ENCODE measurements at places on chromosomes 12 and 14.

DNA sequence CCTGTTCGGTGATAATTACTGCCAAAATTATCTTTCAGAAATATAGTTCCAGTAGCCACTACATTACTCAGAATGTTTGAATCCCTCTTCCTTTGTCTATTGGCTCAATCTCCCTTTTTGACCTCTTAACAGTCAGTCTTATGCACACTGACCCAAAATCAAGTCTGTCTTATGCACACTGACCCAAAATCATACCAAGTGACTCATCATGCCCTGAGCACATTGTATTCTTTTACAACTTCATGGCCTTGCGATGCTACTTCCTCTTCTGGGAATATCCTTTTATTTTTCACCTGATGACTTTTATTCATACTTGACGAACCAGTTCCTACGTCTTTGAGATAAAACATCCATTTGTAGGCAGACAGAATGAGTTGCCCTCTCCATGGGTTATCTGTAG lies 182.3 kb downstream of the NPAS3 start:
- no peak for DNase-seq

DNA sequence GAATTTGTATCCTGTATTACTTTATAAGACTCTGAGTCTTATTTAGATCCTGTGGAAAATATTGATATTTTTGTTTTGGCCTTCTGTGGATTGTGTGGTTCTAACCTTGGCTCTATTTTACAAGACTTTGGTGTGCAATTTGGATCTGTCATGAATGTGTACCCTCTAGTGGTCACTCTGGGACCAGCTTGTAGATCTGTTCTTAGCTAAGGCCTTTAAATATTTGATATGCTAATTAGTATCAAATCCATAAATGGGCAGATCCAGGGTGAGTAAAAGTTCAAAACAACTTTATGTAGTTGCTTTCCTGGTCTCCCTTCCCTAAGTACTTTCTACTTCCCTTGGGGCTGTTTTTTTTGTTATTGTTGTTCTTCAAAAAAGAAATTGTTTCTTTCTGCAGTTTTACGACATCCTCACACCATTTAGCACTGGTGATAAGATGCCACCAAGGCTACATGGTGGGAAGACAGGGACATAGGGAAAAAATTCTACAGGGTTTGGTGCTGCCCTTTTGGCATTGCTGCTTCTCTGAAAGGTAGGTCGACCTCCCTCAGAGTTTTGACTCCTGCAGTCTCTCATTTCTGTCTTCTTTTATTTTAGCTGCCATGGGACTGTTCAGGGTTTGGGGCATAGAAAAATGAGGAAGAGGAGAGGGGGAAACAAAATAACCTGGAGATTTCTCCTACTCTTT lies 238.5 kb downstream of the GPHN start:
- no peak for DNase-seq

GRCh38 chr12:24797901-24798300 lies 151.0 kb downstream of the BCAT1 start:
- no peak for DNase-seq

DNA sequence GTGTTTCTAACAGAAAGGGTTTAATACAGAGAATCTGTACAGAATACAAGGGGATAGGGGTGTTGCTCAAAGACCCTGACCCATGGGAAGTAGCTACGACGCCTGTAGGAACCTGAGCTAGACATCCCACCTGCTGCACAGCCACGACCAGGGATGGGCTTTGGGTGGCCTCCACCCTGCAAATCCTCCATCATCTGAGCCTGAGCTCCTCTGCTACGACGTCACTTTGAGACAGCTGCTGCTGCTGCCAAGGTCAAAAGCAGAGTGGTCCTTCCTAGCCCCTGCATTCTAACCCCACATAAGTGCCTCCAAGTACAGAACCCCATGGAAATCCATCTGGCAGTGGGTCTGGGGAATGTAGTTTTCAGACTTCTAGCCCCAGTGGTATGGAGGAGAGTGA lies 43.8 kb downstream of the JAG2 start:
- DNase-seq = no peak

- DNase-seq = no peak
These were observed 112.7 kb downstream of the NCOR2 start for GRCh38 chr12:124454735-124455134.

DNA sequence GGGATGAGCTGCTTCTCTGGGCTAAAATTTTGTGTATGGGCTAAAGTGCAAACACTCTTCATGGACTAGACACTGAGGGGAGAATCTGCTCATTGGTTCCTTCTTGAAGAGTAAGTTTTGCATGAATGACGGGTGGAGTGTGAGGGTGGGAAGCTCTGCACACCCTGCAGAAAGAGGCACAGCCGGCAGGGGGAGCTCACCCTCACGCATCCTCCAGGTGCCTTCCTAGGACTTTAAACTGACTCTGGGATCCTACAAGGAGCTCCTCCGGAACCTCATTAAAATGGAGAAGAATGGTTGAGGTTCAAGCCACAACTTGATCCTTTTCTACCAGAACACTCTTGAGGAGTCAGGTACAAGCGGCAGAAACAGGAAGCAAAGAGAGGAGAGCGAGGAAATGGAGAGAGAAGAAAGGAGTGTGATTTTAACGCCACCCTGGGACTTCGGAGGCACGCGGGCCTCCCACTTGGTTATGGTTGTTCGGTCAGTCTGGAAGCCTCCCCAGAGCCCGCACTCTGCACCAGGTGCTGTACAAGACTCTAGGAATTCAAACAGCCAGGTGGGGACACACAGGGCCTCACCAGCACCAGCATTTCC lies 87.5 kb downstream of the SETD3 start:
- DNase-seq = no peak

DNA sequence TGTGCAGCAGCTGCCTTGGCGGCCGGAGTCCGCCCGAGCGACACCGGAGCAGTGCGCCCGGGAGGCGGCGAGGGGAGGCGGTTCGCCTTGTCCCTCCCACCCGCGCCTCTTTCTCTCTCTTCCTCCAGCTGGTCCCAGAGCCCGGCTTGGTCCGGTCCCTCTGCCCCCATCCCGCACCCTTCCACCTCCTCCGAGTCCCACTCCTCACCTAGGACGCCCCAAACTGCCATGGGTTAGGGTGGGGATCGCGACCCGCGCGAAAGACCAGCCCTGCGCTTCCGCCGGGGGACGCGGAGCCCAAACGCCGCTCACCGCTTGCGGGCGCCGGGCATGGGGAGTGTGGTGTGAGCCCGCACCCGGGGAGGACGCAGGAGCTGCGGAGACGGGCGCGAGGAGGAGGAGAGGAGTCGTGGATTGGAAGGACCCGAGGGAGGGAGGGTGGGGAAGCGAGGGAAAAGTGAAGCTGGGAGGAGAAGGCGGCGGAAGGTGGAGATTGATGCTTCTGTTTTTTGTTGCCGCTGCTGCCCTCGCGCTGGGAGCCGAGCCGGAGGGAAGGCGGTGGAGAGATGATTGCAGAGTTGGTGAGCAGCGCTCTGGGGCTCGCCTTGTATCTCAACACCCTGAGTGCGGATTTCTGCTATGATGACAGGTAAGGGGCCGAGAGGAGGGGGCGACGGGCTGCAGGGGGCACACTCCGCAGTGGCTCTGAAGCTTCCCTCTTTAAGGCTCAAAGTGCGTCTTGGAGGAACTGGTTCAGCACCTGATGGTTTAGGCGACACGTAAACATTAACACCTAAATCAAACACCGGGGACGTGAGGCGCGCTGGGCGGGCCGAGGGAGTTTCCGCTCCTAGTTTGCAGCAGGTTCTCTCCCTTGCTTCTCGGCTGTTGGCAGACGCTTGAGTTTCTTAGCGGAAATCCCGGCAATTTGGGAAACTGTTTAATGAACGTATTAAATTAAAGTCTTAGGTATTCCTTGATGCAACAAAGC lies 610 bp downstream of the TMTC2 start:
- DNase-seq = peak; percentile 35

GRCh38 chr12:12294215-12295005 lies 27.6 kb upstream of the LRP6 start:
- no peak for DNase-seq

- DNase-seq = no peak
These were observed 182.5 kb downstream of the ZFP36L1 start for GRCh38 chr14:68610251-68610793.

- DNase-seq = no peak
These were observed 76.9 kb downstream of the VWF start for GRCh38 chr12:6047249-6048237.

DNA sequence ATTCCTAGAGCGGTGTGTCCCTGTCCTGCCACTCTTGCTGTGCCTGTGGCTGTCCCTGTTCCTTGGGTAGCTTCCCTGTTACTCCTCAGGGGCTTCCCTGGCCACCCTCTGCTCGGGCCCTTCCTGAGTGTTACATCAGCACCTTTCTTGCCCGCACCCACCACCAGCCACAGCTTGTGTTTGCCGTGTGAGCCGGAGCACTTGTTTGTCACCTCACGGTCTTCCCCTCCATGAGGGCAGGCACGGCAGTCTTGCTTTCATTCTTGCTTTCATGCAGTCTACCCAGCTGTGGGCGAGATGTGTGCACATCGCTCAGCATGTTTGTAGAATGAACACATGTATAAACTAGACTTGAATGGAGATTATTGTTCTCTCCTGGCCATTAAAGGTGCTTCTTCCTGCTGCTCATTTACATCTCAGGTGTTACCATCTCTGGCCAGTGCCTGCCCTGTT lies 42.0 kb downstream of the TRAF3 start:
- peak; percentile 55 for DNase-seq

DNA sequence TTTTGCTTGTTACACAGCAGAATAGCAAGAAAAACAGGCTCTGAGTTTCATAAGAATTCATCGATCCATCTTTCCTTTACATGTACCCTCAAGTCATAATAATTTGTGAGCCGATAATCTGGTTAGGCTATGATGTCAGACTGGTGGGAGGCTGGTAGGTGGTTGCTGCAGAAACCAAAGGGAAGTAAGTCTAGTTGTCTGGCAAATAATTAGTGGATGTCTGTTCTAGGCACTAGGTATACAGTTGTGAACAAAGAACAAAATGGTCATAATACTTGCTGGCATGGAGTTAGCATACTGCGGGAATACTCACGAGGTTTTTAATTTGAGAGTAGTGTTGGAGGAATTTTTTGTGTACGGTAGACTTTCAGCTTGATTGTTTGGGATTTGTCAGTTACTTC lies 8.8 kb downstream of the SUSD6 start:
- DNase-seq = no peak

DNA sequence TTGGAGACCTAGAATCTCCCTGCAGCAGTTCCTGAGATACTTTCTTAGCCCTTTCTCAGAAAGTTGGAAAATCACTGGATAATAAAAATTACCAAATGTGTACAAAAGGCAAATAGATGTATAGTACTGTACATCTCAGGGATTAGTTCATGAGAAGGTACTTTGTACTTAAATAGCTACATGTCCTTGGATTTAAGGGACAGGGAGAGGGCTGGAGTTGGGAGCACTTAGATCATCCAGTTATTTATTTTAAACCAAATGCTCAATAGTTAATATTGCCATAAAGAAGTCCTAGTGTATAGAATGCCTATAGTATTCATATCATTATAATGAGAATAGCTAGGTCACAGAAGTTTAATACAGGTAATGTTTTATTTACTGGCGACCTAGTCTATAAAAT lies 13.4 kb downstream of the CDKN3 start:
- DNase-seq = no peak

DNA sequence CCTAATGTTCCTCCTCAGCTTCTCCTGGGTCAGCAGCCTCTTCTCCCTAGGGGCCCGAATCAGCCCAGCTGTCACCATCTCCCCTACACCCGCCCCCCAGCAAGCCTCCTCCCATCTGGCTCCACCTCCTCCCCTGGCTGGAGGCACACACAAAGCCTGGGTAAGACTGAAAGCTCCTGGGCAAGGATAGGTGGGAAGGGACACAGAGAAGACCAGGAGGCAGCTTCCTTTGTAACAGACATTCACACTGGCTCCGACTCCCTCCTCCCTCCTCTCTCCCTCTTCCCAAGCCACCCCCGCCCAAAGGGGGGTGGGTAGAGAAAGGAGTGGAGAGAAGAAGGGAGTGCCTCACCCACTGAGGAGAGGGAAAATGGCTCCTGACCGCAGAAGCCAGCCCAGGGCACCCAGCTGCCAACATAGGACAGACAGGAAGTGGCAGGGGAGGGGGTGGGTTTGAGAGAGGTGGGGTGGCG lies 4.0 kb downstream of the CHD4 start:
- DNase-seq = no peak

DNA sequence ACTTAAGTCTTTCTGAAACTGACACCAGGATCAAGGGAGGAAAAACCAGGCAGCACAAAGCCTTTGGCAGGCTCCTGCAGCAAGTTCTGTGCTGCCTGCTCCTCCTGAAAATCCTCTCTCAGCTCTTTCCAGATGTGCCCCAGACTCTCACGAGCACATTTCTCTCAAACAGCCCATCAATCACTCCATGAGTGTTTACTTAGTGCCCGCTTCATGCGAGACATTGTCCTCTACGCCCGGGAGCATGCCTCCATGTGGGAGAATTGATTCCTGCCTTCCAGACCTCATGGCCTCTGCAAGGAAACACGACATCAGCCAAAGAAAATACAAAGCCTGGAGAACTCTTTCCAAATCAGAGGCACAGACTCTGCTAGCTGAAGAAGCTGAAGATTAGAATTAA lies 46.5 kb upstream of the TSPAN11 start:
- no peak for DNase-seq

DNA sequence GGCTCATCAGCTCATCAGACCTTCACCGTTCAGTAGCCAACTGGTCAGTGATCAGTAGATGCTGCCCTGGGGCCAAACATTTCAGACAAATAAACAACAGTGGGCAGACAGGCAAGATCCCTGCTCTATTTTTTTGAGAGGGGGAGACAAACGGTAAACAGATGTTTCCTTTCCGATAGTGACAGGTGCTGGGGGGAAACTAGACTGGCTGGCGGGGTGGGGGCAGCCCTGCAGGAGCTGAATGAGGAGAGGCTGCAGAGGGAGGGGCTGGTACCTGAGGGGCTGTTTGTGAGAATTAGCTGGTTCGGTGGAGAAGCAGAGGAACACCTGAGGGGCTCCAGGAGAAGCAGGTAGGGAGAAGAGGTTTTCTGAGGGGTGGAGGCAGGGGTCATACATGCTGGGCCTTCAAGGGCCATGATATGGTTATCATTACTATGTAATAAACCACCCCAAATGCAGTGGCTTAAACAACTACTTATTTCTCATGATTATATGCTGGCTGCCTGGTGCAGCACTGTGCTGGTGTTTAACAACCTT lies 8.2 kb upstream of the GOLGA3 start:
- DNase-seq = no peak

DNA sequence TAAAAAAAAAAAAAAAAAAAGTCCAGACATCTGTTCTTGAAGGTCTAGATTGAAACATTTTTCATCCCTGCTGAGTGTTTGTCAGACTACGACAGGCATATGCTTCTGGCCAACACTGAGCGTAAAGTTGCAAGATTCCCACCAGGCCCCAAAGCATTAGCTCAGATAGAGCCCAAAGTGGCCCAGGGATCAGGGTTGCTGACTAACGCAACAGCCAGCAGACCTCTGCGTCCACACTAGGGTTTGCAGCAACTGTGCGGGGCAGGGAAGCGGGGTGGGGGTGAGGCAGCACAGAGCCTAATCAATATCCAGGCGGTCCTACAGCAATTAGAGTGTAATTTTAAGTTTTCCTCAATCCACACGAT lies 55.7 kb downstream of the SSH1 start:
- no peak for DNase-seq
